CD4-positive, alpha-beta memory T cell (primary cell): ENCODE measurements at places on chromosomes 3 and 15. TPM values are rescaled to one million over a fixed set of nuclear protein-coding genes. Genes with fewer than 3 reads are reported as not detected.

CLDN18 gene
- total RNA-seq: not detected

TEX55 gene
- total RNA-seq: not detected

CCR1 gene
- 2.0 TPM for total RNA-seq

- peaks cover 12% of the 10 kb centered on the region for H3K4me1 ChIP-seq
- H3K4me3 ChIP-seq: no peak overlapping the region
- DNase-seq: no peak
- H3K27me3 ChIP-seq: no peaks in the 10 kb centered on the region
- H3K36me3 ChIP-seq: no peaks in the 10 kb centered on the region
Measured at GRCh38 chr3:48187301-48187578, 977 bp downstream of the CDC25A start.

CCK gene
- not detected for total RNA-seq

GRCh38 chr3:149277331-149277813, 55.7 kb upstream of the CP start:
- peak overlapping the region; percentile 8 for H3K4me3 ChIP-seq
- H3K36me3 ChIP-seq: no peaks in the 10 kb centered on the region
- peaks cover 17% of the 10 kb centered on the region for H3K4me1 ChIP-seq
- DNase-seq: no peak
- no peaks in the 10 kb centered on the region for H3K27me3 ChIP-seq

GOLGA8O gene
- 2.3 TPM for total RNA-seq

GRCh38 chr3:31880020-31880419, 101.0 kb downstream of the OSBPL10 start:
- no peaks in the 10 kb centered on the region for H3K36me3 ChIP-seq
- H3K4me3 ChIP-seq: no peak overlapping the region
- no peaks in the 10 kb centered on the region for H3K4me1 ChIP-seq
- no peak overlapping the region for H3K27ac ChIP-seq
- no peak for DNase-seq

MORC1 gene
- not detected for total RNA-seq
